Activated naive CD4-positive, alpha-beta T cell (primary cell): ENCODE measurements at places on chromosomes 2 and 18.

- DNase-seq, result no peak
Observed at GRCh38 chr2:102166189-102166845, 20.5 kb upstream of the IL1RL2 start.

DNA sequence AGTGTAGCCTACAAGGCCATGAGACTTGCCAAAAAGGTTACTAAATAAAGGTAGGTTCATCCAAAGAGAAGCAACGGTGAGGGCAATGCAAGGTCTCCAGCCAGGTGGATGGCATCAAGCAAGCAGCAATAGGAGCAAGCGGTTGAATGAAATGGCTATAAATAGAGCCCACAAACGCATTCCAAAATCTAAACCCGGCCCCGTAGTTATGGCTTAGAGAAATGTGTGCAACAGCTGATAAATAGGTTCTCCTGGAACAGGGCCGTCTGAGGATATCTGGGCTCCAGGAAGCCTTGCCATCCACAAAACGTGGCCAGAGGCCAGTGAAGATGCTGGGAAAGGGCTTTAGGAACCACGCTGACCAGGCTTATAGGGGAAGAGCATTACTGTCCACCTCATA, 146.1 kb upstream of the PID1 start:
- DNase-seq, result no peak

DNA sequence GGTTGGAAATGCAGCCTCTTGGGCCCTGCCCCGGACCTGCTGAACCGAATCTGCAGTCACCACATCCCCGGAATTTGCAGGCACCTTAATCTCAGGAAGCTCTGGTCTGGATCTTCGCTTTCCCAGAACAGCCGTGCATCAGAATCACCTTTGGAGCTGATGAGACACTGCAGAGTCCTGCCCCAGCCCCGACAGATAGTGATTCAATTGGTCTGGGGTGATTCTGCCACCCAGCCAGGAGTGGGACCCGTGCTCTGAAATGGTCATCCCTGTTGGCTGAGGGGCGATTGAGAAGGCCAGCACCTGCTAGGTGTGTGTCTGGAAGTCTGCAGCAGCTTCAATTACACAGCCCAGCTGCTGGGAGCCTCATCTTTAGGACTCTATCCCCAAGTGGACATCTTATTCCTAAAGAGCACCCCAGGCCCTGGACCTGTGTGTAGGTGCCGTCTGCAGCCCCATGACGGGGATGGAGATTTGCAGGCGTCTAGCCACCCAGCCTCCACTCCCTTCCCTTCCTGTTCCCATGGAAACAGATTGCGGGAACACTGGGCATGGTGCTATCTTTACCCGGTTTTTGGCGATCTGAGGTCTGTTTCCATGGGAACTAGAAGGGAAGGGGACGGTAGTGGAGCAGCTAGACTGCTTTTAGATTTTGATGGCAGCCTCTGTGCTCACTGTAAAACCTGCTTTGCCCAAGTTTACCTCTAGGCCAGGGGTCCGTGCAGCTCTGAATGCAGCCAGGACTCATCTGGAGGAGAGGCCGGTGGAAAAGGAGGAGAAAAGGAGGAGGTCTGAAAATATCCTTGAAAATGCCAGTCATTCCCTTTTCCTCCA, 156.1 kb downstream of the LDLRAD4 start:
- DNase-seq, result no peak

- no peak for DNase-seq
Observed at GRCh38 chr2:47300609-47301276, 102.2 kb upstream of the MSH2 start.

DNA sequence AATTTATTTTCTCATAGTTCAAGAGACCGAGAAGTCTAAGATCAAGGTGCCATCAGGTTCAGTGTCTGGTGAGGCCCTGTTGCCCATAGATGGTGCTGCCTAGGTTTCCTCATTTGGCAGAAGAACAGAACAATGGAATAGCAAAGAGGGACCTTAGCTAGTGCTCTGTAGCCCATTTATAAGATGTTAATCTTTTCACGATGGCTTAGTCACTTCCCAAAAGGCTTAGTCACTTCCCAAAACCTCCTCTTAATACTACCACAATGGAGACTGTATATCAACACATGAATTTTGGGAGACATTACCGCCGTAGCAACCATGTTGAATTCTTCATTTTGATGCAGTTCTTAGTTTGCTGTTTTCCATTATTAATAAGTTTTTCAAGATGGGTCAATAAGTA, 246.3 kb upstream of the NRP2 start:
- DNase-seq, result no peak

DNA sequence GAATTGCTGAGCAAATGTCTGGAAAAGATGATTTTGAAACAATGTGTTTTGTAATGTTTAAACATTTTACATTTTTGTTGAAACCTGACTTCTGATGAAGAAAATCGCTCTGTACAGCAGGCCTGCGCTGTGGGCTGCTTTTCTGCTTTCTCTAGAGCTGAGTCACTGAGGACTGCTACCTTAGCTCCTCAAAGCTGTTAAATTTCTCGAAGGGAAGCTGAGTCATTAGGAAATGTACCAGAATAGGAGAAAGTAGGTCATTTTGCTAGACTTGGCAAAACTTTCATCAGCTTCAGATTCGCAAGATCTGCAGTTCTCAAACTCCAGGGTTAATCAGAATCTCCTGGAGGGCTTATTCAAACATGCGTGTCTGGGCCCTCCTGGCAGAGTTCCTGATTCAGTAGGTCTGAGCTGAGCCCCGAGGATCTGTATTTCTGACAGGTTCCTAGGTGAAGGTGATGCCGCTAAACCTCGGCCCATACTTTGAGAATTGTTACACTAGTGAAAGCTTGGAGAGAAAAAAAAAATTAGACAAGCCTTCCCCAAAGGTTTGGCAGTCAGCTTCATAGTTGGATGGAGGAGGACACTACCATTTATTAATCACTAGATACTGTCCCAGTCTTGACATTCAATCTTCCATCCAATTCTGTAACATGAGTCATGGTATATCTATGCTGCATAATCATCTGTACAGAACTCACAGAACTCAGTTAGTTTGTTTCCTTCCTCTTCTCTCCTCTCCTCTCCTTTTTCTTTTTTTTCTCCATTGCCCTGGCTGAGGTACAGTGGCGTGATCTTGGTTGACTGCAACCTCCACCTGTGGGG, 297.6 kb downstream of the PARD3B start:
- no peak for DNase-seq

DNA sequence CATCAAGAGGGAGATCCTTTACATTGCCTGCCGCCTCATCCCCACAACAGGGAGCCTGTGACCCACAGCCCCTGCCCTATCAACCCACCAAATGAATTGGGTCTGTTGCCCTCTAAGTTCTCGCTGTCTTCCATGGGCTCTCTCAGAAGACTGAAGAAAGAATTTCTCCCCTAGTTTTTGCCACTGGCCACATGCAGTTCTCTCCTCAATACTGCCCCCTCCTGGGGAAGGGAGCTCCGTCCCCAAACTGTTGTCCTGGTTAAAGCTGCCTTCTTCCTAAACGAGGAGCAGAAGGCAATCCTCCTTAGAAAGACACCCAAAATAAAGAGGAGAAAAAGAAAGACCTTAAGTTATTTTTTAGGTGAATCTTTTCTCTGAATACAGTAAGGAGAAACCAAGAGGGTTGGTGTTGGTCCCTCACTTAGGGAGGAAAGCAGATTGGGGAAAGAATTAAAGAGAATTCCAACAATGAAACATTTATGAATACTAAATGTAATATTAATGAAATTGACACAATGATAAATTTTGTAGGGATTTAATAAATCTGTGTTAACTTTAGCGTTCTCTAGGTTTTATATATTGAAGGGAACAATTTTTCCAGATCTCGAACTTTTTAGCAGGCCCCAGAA, 31.1 kb upstream of the SATB2 start:
- DNase-seq, result no peak

GRCh38 chr2:196259507-196260481, 88.4 kb upstream of the STK17B start:
- no peak for DNase-seq
